Stimulated activated CD8-positive, alpha-beta memory T cell treated with anti-CD3 and anti-CD28 coated beads, Interleukin-15, amount 100 ng/mL, for 24 hours (primary cell): ENCODE measurements at places on chromosomes 7 and 10.

DNA sequence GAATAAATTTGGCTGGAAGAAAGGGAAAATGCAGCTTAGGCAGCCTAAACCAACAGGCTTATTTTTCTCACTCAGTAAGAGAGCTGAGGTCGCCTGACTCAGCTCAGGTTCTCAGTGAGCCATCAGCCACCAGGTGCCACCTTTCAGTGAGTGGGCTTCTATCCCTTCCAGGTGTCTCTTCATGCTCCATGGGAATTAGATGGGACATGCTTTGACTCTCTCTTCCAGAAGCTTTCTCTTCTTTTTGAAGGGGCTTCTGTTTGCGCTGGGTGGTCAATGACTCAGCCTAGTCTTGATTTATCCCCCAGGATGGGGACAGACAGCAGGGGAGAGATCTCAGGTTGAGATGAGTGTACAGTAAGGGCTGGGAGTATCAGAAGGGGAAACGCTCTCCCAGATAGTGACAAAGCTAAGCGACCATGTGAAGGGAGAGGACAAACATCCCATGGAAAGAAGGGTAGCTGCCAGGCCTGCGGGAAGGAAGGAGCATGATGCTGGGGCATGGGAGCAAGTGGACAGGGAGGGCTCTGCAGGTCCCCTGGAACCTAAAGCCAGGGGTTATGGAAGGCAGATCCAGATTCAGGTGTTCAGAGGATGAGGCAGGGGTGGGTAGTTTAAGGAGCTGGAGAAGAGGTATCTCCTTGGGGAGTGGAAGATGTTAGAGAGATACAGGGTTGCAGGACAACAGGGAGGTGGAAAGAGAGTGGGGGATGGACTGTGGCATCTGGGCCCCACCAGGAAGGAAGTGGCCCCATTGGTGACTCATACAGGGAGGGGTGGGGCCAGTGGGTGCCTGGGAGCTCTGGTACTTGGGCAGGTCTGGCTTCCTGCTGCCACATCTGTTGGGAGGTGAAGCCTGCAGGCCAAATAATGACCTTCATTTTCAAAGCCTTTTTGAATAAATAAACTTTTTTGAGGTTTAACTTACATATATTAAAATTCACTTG lies 32.5 kb downstream of the OGDH start:
- peak; percentile 41 for DNase-seq

- DNase-seq: peak; percentile 80
These were observed at the start of gene FAM24B for GRCh38 chr10:122879339-122880273. Gene FAM24B, minus strand, starts transcription at chr10:122879581. Its CDS starts 29,066 bp downstream, at chr10:122850515.

DNA sequence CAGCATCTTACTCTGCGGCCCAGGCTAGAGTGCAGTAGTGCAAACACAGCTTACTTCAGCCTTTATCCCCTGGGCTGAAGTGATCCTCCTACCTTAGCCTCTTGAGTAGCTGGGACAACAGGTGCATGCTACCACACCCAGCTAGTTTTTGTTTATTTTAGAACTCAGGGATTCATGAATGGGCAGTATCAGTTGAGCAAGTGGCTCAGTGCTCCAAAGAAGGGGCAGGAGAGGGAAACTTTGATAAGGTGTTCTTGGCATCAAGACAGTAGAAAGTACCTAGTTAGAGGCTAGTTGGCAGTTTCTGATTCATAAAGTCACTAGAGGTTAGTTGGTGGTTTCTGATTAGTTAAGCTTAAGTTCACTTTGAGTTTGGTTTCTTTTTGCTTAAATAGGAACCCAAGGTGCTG lies 18.4 kb downstream of the TRIM24 start:
- no peak for DNase-seq

- no peak for DNase-seq
These were observed 23.9 kb upstream of the PTPRN2 start for GRCh38 chr7:158611541-158611940.

DNA sequence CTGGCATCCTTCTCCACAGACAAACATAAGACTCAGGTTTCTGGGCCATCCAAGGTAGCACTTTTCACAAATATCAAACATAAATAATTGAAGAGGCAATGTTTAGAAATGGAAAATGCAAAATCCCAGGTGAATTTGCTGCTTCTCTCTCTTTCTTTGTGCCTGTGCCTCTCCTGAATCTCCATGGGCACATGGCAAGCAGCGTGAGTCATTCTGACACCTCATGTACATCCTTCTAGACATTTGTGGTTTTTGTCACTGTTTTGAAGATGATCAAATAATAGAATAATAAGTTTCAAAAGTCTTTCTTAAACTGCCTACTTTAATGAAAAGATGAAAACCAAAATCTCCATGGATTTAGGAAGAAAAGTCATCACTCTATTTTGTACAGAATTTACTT lies 60.3 kb upstream of the RAB11FIP2 start:
- DNase-seq: no peak

GRCh38 chr10:100186253-100187212 lies 704 bp upstream of the ERLIN1 start:
- DNase-seq: no peak

GRCh38 chr10:120022357-120022756 lies 129.8 kb downstream of the SEC23IP start:
- DNase-seq: no peak

DNA sequence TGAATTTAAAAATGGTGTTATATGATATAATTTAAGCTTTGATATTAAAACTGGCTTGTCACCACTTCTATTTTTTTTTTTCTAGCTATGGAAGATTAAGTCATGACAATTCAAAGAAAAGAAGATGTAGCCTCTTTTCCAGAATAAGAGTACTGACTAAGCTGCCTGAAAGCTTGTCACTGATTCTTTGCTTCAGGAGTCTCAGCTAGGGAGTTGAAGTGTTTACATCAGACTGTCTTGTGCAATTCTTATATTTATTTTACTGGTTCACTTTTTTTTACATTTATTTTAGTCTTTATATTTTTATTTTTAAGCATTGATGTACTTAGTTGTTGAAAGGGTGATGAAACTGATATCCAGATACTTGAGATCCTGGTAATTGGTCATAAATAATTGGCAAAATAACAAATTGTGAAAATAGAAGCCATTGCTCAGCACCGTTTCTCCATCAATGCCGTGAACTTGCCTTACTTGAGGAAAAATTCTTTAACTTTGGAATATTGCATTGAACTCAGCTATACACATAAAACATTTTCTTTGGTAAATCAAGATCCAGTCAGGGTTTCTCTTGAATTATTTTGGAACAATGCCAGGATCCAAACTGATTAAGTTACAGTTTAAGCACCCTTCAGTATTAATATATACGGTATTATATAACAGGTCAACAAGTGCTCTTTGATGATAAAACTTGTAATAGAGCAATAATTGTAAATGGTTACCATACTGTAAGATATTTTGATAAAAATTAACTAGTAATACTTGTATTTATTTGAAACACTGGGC lies 156.4 kb downstream of the PHTF2 start:
- DNase-seq: no peak
